ENCODE measurements at places on chromosomes 1 and 21.

DNA sequence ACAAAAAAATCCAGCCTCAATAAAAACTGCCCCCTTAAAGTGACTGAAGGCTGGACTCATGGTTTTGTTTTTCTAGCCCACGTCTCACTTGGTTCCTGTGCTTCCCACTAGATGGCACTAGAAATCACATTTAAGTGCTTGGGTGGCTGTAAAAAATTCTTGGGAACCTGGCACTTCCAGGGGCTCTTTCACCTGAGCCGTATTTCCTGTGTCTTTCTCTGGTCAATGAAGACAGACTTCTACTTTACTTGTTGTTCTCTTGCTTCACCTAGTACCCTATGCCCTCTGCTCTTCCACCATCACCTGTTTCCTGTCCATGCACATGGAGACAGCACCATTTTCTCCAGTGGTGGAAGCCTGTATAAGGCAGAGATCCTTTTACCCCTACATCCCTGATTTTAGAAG lies 20.0 kb downstream of the METTL13 start:
- DNase-seq: no peak

DNA sequence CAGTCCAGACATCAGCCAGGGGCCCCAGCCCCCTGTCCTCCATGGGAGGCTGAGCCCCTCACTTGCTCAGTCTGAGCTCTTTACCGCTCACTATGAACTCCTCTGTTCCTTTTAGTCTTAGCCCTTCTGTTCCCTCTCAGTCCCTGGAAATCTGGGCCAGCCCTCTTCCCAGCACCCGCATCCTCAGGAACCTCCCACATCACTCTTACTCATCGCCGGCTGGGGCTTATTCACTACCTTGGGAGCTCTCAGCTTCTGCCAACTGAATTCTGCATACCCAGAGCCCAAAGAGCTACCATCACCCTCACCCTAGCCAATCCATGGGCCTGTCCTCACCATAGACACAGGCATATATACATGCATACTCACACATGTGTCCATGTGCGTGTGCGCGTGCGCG lies 11.5 kb downstream of the KNCN start:
- DNase-seq: no peak

GRCh38 chr1:176211396-176212165 lies 4.5 kb upstream of the COP1 start:
- DNase-seq: no peak

- no peak for DNase-seq
These were observed 62.8 kb upstream of the COL11A1 start for GRCh38 chr1:103171041-103171590.

DNA sequence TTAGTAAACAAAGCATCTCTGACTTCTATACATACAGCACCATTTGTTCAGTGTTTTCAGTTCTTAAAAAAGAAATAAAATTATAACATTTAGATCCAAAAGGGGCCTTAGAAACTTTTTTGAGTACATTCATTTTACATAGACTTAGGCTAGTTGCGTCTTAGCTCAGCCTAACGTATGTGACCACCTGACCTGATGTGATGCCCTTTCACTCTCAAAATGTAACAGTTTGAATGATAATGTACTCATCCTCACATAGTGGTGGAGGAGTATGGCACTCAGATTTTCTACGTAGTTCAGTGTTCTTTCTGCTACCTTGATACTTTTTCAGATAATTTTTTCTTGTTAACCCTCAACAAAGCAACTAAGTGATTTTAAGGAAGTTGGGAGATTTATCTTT lies 43.4 kb downstream of the RPRD2 start:
- no peak for DNase-seq

DNA sequence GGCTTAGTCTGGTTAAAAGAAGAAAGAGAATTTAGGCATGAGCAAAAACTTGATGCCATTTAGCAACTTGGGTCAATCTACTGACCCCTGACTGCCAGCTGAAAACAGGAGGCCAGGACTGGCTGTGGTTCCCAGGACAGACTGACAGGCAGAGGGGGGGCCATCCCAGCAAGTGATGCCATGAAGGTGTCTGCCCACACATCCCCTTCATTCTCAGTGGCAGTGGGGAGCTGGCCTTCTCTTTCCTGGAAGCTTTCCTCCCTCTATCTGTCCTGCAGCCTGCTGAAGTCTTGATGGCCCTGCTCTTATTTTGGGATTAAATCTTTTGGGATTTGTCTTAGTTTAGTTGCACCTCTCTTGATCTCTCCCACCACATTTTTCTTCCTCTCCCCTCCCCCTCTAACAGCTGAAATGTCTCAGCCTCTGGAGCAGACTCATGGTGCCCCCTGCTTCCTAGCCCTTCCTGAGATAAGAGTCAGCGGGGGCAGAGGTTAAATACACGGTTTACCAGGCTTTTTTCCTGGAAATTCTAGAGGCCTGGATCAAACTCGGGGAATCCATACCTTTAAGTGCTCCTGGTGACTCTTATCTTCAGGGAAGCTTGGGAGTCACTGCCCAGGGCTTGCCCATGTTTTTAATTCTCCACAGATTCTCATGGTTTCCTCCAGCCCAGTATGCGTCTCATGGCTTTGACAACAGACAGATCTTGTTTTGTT lies 99.5 kb upstream of the TSPAN2 start:
- DNase-seq: no peak

DNA sequence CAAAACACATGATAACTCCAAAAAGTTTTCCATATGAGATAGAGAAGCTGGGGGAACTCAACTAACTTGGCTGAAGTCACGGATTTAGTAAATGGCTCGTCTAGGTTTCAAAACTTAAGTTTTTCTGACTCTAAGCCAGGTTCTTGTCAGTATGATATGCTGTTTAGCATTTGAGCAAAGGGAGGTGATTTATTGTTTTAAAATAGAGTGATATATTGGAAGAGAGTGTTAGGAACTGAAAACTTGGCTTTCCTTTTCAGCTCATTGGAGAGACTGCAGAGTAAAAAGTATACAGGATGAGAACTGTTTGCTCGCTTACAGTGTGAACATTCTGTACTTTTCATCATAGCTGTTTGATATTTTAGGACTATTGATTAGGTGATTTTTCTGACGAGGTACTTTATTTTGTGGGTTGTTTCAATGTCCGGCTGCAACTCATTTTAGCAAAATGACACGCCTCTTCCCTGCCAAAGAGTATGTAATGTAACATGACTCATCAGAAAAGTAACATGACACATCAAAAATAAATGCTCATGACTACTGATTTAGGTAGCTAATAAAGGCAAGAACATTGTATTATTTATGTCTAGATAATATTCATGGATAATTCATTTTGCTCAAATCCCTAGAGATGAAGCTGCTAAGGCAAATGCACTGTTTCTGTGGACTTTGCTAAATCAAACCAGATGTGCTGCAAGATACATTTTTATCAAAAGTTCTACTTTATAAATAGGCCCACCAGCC lies 355.1 kb downstream of the GPATCH2 start:
- DNase-seq: no peak

GRCh38 chr1:195806060-195806459 lies 802.2 kb downstream of the KCNT2 start:
- no peak for DNase-seq

DNA sequence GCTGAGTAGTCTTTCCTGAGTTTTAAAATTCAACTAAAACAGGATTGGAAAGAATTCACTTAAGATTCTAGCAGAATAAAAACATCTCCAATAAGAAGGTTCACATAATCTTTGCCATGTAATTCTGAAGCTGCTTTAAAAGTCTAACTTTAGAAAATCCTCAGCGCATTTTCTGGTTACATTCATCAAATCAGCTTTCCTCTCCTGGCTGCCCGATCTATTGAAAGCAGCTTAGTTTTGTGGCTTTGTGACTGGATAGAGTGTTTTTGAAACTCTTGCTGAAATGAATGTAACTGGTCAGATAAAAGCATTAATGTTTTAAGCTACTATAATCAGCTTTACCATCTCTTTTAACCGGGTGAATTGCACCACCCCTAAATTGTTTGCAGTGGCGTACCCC lies 66.8 kb downstream of the DOP1B start:
- DNase-seq: no peak

GRCh38 chr21:31176080-31176551 lies 137.8 kb upstream of the KRTAP19-8 start:
- DNase-seq: no peak

- DNase-seq: no peak
These were observed 32.6 kb downstream of the RUNX3 start for GRCh38 chr1:24897263-24898151.

- no peak for DNase-seq
These were observed 77.1 kb downstream of the ZNF281 start for GRCh38 chr1:200332716-200333115.

DNA sequence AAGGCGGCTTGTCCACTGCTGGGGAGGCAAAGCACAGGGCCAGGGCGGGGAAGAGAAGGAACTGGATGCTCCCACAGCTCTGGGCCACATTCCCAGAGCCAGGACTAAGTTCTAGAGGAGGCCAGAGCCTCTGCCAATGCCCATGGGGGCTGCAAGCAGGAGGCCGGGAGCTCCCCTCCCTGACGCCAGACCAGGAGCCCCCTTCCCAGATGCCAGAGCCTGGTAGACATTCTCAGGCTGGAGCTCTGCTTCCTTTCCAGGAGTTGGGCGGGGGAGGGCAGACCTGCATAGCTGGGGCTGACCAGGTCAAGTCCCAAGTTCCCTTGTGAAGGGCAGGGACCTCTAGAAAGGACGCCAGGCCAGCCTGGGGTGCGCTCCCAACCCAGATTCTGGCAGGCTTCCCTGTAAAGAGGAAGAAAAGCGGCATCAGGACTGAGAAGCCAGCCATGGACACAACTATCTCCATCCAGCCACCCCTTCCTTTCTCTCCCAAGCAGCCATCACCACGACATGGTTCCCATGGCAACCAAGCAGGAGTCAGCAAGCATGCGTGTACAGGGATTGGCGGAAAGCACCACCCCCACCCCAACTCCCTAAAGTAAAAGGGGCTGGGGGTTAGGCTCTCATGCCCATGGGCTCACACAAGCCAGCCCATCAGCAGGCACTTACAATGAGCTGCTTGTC lies 13.4 kb downstream of the KIF21B start:
- DNase-seq: no peak
